Breast epithelium (tissue), 4 donors: ENCODE measurements at places on chromosomes 11 and 22. TPM values are rescaled to one million over a fixed set of nuclear protein-coding genes. Genes with fewer than 3 reads are reported as not detected.

The PRR14L gene
- 27.5 TPM for total RNA-seq

The KCNC1 gene
- not detected for total RNA-seq

The XPNPEP3 gene
- total RNA-seq: 12.0 TPM

The PNPLA5 gene
- total RNA-seq: not detected

The HMGXB4 gene
- 26.2 TPM for total RNA-seq

GRCh38 chr11:86388198-86388597 lies 13.5 kb downstream of the CCDC81 start:
- no peaks in the 10 kb centered on the region for H3K27me3 ChIP-seq
- no peak for DNase-seq
- H3K4me3 ChIP-seq: no peak overlapping the region
- no peaks in the 10 kb centered on the region for H3K4me1 ChIP-seq
- H3K27ac ChIP-seq: no peak overlapping the region

- no peaks in the 10 kb centered on the region for H3K27me3 ChIP-seq
- no peaks in the 10 kb centered on the region for H3K36me3 ChIP-seq
- no peaks in the 10 kb centered on the region for H3K4me1 ChIP-seq
- no peak overlapping the region for H3K27ac ChIP-seq
- H3K4me3 ChIP-seq: no peak overlapping the region
- no peak for DNase-seq
Measured at GRCh38 chr11:112255067-112255720, 5.5 kb downstream of the PLET1 start.

DNA sequence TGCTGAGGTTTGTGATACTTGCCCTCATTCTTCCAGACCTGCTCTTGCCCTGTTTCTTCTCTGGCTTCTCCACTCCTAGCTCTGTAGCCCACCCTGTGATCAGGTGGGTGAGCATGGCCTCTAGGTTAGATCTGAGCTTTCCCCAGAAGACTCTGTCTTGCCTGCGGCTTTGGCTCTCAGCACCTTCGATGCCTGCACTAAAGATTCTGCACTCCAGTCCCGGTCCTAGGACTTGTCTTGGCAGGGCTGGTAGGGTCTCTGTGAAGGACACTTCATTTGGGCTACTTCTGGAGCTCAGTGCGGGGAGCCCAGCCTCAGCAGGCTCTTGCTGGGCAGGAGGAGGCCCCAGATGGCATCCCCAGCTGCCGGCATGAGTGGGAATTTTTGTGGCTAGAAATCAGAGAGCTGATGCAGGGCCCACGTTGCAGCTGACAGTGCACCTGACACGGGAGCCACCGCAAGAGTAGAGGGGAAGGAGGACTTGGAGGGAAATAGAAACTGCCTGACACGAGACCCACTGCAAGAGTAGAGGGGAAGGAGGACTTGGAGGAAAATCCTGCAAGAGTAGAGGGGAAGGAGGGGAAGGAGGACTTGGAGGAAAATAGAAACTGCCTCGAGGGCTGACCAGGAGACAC lies 226.9 kb upstream of the B3GAT1 start:
- H3K27ac ChIP-seq: no peak overlapping the region
- no peaks in the 10 kb centered on the region for H3K36me3 ChIP-seq
- H3K4me1 ChIP-seq: no peaks in the 10 kb centered on the region
- no peak for DNase-seq

DNA sequence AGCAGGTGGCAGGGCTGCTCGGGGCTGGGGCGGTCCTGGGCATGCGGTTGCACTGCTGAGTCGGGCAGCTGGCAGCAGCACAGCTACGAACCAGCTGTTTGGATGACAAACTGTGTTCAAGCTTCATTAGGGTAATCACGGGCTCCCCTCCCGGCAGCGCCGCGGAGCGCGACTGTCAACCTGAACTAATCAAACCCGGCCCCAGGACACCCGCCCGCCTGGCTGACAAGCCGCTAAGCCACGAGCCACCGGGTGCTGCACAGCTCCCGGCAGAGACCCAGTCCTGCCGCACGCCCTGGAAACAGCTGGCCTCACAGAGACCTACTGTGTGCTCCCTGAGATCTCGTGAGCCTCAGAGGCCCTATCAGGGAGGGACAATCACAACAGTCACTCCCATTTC lies 60.6 kb upstream of the TCF20 start:
- no peak overlapping the region for H3K4me3 ChIP-seq
- no peak overlapping the region for H3K27ac ChIP-seq
- DNase-seq: no peak
- H3K27me3 ChIP-seq: no peaks in the 10 kb centered on the region
- no peaks in the 10 kb centered on the region for H3K36me3 ChIP-seq

DNA sequence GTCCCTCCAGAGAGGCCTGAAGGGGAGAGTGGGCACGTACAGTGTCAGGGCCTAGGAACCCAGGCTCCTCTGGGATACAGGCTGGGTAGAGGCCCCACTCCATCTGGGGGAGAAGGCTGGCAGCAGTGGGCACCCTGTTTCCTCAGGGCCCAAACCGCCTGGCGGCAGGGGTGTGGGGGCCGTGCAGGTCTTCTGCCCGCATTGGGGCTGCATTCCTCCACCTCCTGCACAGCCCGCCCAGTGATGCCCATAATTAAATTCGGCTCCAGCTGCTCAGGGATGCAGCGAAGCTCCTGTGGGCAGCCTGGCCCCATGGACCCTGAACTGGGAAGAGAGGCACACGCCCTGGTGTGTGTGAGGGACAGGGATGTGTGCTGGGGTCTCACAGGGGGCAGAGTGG lies 35.4 kb downstream of the KCNQ1OT1 start:
- H3K36me3 ChIP-seq: no peaks in the 10 kb centered on the region
- H3K4me1 ChIP-seq: no peaks in the 10 kb centered on the region
- H3K4me3 ChIP-seq: no peak overlapping the region
- H3K27ac ChIP-seq: no peak overlapping the region

- no peaks in the 10 kb centered on the region for H3K27me3 ChIP-seq
- DNase-seq: no peak
- H3K4me3 ChIP-seq: no peak overlapping the region
- no peak overlapping the region for H3K27ac ChIP-seq
- no peaks in the 10 kb centered on the region for H3K36me3 ChIP-seq
Measured at GRCh38 chr22:35502836-35503235, 37.8 kb upstream of the RASD2 start.

GRCh38 chr11:132123854-132124835 lies 753.7 kb downstream of the NTM start:
- DNase-seq: no peak
- H3K4me3 ChIP-seq: no peak overlapping the region
- no peaks in the 10 kb centered on the region for H3K27me3 ChIP-seq
- no peaks in the 10 kb centered on the region for H3K4me1 ChIP-seq

DNA sequence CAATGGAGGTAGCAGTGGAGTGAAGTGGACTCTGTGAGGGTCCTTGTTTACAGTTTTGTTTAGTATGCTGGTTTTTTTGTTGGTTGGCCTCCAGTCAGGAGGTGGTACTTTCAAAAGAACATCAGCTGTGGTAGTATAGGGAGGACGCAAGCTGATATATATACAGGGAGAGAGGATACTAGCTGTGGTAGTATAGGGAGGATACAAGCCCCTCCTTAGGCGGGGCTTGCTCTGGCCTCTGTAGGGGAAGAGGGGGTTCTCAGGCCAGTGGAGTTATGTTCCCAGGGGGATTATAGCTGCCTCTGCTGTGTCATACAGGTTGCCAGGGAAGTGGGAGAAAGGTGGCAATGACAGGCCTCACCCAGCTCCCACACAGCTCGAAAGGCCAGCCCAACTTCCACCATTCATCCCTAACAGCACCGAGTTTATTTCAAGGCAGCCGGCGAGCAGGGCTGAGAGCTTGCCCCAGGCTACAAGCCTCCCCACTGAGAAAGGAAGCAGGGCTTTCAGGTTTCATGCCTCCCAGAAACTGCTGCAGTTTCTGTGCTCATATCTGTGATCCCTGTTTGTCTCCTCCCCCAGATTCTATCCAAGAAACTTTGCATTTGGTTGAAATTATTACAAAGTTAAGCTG lies 10.4 kb downstream of the OR52E6 start:
- no peaks in the 10 kb centered on the region for H3K36me3 ChIP-seq
- DNase-seq: no peak

DNA sequence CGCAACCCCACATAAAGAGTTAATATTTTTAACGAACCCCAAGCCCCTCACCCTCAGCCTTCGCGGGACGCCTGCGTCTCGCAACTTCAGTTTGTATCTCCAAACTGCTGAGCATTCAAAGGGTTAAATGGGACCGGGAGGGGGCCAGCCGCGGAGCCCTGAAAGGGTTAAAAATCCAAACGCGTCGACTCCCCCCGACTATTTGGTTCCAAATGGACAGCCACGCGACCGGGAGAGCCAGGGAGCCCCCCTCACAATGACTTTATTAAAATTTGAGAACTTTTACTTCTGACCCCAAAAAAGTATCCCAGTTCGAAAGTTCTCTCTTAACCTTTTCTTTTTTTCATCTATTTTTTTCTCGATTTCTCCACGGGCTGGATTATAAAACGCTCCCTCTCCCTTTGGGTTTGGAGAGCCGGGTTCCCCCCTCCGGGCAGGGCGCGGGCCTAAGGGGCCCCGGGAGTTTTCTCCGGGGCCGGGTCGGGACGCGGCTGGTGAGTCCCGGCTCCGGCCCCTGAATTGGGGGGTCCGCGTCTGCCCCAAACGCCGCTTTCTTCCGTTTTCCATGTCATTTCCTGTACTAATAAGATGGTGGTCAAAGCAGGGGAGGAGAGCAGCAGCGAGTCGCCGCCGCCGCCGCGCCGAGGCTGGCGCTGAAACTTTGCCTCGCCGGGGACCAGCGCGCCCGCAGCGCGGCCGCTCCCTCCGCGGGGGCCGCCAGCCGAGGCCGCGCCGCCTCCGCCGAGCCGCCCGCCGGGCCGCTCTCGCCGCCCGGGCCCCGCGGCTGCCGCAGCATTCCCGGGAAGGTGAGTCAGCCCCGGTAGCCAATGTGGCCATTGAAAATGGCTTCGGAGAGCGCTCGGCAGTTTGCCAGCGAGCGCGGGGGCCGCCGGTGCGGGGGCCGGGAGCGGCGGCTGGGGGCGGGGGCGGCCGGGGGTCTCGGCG lies at the start of gene PRDM11:
Gene PRDM11 (plus strand): TSS at position 568 of the 945 bp plus-strand sequence. CDS start 35,128 bp downstream, outside the sequence.
- peak within 1 kb of the TSS; percentile 75 for H3K4me3 ChIP-seq
- no peaks in the 10 kb centered on the region for H3K27me3 ChIP-seq
- peak; percentile 70 for DNase-seq
- peak within 1 kb of the TSS; percentile 96 for H3K27ac ChIP-seq
- H3K36me3 ChIP-seq: no peaks in the 10 kb centered on the region

GRCh38 chr11:95703049-95703448 lies 86.5 kb downstream of the FAM76B start:
- no peaks in the 10 kb centered on the region for H3K27me3 ChIP-seq
- no peak overlapping the region for H3K4me3 ChIP-seq
- H3K36me3 ChIP-seq: no peaks in the 10 kb centered on the region
- no peaks in the 10 kb centered on the region for H3K4me1 ChIP-seq
- no peak overlapping the region for H3K27ac ChIP-seq

- no peaks in the 10 kb centered on the region for H3K36me3 ChIP-seq
- H3K4me3 ChIP-seq: no peak overlapping the region
- no peak for DNase-seq
- H3K27me3 ChIP-seq: no peaks in the 10 kb centered on the region
- no peak overlapping the region for H3K27ac ChIP-seq
- H3K4me1 ChIP-seq: no peaks in the 10 kb centered on the region
Measured at GRCh38 chr11:71342951-71343827, 90.8 kb upstream of the SHANK2 start.

GRCh38 chr11:64778223-64778472 lies 194 bp downstream of the SF1 start:
- H3K27me3 ChIP-seq: no peaks in the 10 kb centered on the region
- H3K4me1 ChIP-seq: peaks cover 3% of the 10 kb centered on the region
- no peak for DNase-seq
- peak overlapping the region; percentile 99 for H3K27ac ChIP-seq

DNA sequence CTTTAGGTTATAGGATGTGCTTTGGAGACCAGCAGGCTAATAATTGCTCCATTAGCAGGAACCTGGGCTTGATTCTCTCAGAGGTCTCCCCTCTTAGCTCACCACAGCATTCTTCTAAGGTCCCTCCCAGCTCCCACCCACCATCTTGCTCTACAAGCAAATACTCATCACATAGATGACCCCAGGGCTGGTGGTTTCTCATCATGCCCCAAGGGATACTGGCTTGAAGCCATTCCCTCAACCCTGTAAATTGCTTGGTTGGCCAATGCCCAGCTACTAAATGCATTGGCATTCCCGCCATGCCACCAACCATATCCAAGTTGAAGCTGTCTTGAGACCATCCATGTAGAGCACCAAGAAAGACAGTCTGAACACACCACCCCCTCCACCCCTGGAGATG lies 130.2 kb upstream of the NCAM1 start:
- H3K27me3 ChIP-seq: no peaks in the 10 kb centered on the region
- H3K36me3 ChIP-seq: no peaks in the 10 kb centered on the region
- H3K4me1 ChIP-seq: no peaks in the 10 kb centered on the region
- DNase-seq: no peak
- H3K4me3 ChIP-seq: no peak overlapping the region

DNA sequence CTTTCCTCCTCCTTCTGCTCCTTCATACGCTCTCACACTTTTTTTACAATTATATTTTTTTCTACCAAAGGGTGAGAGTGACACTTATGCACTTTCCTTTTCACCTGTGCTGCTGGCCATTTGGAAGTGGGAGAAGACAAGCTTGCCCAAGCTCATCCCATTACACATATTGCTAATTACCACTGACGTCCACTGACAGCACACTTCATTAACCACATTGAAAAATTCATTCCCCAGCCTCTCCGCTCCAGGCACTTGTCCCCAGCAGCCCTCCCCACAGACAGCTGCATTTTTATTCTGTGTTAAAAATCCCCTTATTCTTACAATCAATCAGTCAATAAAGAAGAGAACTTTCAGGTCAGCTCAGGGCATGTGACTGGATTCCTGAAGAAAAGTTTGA lies 175.1 kb downstream of the LRRC4C start:
- DNase-seq: no peak
- no peak overlapping the region for H3K27ac ChIP-seq
- no peaks in the 10 kb centered on the region for H3K4me1 ChIP-seq

GRCh38 chr11:30758946-30759504 lies 172.9 kb upstream of the MPPED2 start:
- no peaks in the 10 kb centered on the region for H3K36me3 ChIP-seq
- DNase-seq: no peak
- H3K4me3 ChIP-seq: no peak overlapping the region
- H3K27ac ChIP-seq: no peak overlapping the region
- no peaks in the 10 kb centered on the region for H3K4me1 ChIP-seq

GRCh38 chr22:31230871-31231621 lies 18.9 kb downstream of the LIMK2 start:
- H3K4me1 ChIP-seq: no peaks in the 10 kb centered on the region
- no peaks in the 10 kb centered on the region for H3K27me3 ChIP-seq
- H3K4me3 ChIP-seq: no peak overlapping the region

GRCh38 chr11:61706452-61707400 lies 26.5 kb downstream of the DAGLA start:
- no peak overlapping the region for H3K27ac ChIP-seq
- H3K4me1 ChIP-seq: no peaks in the 10 kb centered on the region
- H3K4me3 ChIP-seq: no peak overlapping the region
- DNase-seq: no peak
- H3K36me3 ChIP-seq: no peaks in the 10 kb centered on the region

GRCh38 chr11:126162306-126163030 lies 49.0 kb downstream of the RPUSD4 start:
- H3K4me3 ChIP-seq: no peak overlapping the region
- no peaks in the 10 kb centered on the region for H3K4me1 ChIP-seq
- no peaks in the 10 kb centered on the region for H3K27me3 ChIP-seq
